ENCODE measurements at places on chromosomes 7 and 10.

GRCh38 chr7:90709501-90710465, 113.7 kb downstream of the CDK14 start:
- DNase-seq = no peak

DNA sequence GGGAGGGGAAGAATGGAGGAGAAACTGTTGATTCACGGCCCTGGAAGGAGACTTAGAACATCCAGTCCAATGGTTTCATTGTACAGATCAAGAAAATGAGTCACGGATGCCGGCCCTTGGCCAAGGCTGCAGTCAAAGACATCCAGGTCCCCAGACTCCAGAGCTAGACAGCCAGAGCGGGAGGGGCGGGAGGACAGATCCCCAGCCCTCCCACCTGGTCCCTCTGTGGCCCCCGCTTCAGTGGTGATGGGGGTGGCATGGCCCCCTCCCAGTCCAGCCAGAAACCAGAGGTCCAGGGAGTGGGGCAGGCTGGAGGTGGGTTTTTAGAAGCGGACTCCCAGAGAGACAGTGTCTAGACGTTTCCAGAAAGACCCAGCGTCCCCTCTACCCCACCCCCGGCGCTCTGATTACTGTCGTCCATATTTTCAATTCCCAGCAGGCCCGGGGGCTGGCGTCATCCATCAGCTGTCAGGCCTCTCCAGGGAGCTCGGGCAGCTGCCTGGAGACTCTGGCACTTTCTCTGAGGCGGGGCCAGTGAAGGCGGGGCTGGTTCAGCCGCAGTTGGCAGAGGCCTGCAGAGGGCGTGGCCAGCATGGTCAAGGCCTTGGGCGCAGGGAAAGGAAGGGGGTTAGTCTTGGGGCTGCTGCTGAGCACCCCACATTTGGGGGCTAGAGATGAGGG, 8.0 kb upstream of the HSPB1 start:
- peak; percentile 89 for DNase-seq

- no peak for DNase-seq
Measured at GRCh38 chr10:86300931-86301830, 65.4 kb downstream of the GRID1 start.

DNA sequence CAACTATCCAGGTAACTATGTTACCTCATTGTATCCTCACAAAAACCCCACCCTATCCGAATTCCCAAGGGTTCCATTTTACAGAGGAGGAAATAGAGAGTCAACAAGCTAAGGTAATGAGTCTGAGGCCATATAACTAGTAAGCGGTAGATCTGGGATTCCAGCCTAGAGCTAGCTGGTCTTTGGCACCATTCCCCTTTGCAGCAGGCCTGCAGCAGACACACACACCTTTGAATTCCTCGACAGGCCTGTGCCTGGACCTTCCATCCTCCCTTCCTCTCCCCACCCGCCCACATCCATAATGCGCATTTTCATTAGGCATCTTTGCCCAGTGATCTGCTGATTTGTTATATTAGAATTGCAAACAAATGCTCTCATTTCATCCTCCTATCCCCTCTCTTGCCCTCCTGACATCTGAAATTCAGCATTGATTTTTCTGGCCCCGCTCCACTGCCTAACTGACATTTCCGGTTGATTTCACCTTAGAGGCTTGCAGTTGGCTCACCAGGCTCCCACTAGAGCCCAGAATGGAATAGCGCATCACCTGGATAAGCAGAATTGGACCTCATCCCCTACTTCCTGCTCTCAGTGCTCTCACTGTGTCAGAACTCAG, 129.5 kb downstream of the PLXNA4 start:
- no peak for DNase-seq

GRCh38 chr10:14603534-14604102, 171.1 kb downstream of the FAM107B start:
- DNase-seq = no peak

DNA sequence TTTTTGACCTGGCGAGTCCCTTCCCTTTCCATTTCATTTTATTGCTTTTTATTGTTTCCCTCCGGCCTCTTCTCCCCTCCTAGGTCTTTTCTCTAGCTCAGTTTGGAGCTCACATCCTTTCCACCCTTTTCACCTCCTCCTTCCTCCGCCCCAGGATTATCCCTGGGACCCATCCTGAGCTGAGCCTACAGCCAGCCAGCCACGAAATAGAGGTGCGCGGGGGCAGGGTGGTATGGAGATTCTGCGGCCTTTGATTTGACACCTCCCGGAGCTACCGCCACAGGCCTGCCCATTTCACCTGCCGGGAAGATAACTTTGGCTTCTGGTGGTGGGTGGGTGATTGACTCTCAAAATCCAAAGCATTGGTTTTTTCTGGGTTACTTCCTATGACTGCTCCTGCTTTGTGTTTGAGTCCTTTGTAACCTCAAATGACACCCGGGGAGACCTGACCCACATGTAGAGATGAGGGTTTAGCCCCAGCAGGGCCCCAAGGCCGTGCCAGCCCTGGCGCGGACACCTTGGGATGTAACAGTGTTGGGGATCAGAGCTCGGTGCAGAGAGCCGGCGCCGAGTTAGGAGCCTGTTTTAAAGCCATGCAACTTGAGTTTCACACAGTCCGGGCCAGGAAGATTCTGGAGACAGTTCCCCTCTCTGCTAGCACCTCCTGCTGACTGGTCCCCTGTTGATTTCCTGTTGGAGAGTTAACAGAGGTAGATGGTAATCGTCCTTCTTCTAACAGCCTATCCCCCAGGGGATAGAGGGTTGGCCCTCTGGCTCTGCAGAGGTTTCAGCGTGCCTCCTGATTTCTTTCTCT, 1.5 kb downstream of the DUSP5 start:
- no peak for DNase-seq

GRCh38 chr7:34158368-34159153, 253.2 kb downstream of the BMPER start:
- no peak for DNase-seq

DNA sequence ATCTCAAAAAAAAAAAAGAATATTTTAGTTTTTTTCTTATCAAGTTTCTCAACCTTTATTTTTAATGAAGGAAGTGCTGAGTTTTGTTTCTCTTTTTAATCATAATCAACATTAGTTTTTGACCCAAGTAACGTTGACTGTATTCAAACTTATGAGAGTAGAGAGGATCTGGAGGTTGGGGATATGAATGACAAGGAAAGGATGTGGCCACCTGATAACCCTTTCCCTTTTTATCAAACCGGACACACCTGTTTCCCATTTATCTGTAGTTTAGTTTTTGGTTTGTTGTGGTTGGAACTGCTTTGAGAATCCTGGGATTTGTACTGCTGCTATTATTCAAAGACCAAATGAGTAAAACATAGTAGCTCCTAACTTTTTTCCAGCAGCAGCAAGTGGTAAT, 38.6 kb downstream of the HACD1 start:
- DNase-seq = no peak

GRCh38 chr7:144641389-144642044, 194.3 kb downstream of the TPK1 start:
- no peak for DNase-seq

- no peak for DNase-seq
Measured at GRCh38 chr10:13195016-13195415, 33.7 kb downstream of the MCM10 start.

DNA sequence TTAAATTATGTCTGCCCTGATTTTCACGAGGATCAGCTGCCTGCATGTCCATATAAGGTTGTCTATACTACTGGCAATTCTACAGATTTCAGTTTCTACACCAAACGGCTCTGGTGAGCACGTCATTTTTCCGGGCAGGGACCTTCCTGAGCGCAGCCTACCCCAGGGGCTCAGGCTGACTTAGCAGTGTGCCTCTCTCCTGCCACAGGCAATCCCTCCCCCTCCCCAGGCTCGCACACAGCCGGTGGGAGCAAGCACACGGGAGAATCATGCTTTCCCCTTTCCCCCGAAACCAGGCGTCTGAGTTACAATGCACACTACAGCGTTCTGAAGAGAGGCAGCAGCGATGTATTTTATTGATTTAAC, 1.7 kb downstream of the KLF6 start:
- DNase-seq = no peak

DNA sequence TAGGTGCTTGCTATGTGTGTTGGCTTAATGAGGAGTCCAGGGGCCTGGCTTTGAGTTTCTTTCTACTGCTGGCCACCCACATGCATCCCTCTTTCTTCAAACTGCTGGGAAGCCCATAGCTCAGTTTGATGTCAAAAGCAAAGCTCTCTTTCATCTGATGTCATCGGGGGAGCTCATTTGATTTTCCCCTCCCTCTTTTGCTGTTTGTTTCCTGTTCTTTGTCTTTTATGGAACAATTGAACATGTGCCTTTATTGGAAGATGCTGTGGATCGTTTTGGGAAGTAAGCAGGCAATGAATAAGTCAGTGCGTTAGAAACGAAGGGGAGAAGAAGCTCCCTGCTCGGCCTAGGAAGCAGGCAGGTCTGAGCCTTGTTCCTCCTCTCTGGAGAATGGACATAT, 140.7 kb downstream of the GRK5 start:
- no peak for DNase-seq

DNA sequence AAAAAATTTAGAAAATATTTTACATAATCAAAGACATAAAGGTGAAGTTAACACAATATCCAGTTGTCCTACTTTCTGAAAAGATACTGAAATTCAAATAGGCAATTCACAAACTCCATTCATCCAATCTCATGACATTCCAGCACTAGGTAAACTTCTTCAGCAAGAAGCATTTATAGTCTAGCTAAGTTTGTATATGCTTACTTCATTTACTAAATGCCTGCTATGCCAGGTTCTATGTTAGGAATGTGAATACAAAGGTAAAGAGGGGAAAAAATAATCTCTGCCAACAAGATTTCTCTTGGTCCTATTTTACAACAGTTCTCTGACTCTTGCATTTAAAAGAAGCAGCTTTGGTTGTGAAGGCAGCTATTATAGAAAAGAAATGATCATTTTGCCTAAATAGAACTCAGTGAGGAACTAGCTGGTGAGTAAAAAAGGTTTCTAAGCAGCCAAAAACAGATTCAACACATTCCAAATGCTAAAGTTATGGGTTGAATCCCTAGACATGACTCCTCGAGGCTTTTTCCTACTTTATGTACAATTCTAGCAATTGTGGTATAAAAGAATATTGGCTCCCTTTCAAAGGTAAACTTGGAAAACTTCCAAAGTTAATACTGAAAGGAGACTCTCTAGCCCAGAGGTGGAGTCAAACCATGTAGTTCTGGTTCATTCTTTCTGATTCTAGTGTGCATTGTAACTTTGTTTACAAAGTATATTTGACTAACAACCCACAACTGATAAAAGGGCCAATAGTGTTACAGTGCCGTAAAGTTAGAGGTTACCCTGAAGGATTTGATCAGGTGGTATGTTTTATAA, 30.9 kb upstream of the KLHL7 start:
- no peak for DNase-seq

DNA sequence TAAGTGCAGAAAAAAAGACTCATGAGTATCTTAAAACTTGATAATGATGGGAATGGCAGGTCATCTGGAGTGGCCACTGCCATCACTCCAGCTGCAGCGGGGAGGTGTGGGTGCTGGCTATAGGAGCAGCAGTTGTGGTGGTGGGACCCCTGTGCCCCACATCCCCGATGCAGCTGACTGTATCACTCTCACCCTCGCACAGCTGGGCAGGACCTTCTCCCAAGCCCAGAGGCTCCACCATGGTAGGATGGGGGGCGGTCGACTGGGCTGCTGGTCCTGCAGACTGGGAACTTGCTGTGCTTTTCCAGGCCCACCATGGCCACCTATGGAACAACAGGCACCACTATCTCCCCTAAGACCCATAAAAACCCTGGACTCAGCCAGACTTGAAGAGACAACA, 844.4 kb downstream of the SORCS1 start:
- no peak for DNase-seq

GRCh38 chr10:12198156-12198555, 2.2 kb downstream of the CDC123 start:
- DNase-seq = no peak

GRCh38 chr7:43136064-43136463, 23.6 kb downstream of the HECW1 start:
- no peak for DNase-seq

GRCh38 chr10:110460111-110460809, 37.4 kb upstream of the DUSP5 start:
- DNase-seq = no peak

DNA sequence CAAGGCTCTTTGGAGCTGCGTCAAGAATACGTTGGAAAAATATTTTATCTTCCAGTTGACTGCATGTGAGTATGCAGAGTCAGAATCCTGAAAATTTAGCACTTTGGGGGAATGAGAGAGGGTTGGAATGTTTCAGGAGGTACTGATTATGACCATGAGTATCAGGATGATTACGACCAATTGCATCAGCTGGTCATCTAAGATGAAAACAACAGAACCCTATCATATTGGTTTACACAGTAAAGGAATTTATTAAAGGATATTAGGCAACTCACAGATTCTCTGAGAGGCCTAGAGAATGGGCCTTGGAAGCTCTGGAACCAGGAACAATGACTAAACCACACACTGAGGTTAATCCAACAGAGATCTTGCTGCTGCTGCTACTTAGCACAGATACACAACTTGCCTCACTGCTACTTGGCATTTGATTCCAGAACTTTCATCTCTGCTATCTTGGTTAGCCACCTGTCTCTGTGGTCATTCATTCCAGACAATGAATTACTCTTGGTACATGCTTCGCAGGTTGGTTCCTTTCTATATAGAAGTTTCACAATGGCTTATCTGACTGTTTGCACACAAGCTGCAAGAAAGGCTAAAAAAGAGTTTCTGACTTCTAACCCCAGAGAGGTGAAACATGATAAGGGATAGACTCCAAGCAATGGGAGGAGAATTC, 68.0 kb upstream of the CTTNBP2 start:
- no peak for DNase-seq

DNA sequence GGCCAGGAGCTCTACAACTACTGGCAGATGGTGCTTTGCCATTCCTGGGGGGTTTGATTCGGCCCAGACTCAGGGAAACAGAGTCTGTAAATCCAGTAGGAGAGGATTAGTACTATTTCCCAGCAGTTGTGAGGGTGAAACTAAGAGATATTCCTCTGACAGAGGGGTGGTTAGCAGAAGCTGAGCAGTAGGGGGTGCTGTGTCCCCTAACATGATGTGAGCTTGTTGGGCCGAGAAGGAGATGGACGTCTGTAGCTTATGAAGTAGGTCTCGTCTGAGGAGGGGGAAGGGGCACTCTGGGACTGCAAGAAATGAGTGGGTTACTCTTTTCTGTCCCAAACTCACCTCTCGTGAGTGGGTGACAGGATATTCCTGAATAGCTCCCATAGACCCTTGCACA, 179.2 kb upstream of the MBL2 start:
- no peak for DNase-seq

- no peak for DNase-seq
Measured at GRCh38 chr10:120609006-120609405, 152.0 kb downstream of the PLPP4 start.

- DNase-seq = no peak
Measured at GRCh38 chr7:4168541-4168940, 513.6 kb upstream of the FOXK1 start.

- peak; percentile 9 for DNase-seq
Measured at GRCh38 chr10:27558612-27559020, 54.5 kb downstream of the RAB18 start.

- no peak for DNase-seq
Measured at GRCh38 chr10:5645375-5645774, 21.0 kb downstream of the ASB13 start.

- DNase-seq = no peak
Measured at GRCh38 chr10:76306856-76307255, 875.4 kb downstream of the LRMDA start.
